Activated CD4-positive, CD25-positive, alpha-beta regulatory T cell (primary cell): ENCODE measurements at places on chromosomes 11 and 22.

DNA sequence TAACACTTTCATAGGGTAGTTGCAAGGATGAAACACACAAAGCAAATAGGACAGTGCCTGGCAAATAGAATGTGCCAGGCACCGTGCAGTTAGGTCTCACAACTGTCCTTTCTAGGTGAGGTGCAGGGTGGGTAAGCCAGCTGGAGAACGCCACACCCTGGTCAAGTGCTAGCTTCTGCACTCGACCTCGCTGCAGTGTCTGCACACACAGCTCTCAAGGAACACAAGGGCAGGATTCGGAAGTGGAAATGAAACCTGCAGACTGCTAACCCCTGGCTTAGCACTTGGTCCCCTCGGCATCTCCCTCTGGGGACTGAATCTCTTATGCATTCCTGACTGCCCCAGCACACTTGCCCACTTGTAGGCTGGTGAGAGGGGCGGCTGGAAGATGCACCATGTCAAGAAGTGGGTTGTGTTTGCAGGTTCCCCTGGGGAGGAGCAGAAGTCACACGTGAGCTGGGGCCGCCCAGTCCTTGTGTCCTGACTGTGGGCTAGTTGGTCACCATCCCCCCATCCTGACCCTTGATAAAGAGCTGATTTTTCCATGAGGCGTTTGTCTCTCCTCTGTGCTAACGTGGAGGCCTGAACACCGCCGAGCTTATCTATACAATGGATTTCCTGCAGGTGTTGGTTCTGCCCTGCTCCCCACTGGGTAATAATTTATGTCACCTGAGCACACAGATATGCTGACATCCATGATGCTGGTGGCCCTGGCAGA lies 89.0 kb downstream of the MICAL2 start:
- DNase-seq, result no peak

DNA sequence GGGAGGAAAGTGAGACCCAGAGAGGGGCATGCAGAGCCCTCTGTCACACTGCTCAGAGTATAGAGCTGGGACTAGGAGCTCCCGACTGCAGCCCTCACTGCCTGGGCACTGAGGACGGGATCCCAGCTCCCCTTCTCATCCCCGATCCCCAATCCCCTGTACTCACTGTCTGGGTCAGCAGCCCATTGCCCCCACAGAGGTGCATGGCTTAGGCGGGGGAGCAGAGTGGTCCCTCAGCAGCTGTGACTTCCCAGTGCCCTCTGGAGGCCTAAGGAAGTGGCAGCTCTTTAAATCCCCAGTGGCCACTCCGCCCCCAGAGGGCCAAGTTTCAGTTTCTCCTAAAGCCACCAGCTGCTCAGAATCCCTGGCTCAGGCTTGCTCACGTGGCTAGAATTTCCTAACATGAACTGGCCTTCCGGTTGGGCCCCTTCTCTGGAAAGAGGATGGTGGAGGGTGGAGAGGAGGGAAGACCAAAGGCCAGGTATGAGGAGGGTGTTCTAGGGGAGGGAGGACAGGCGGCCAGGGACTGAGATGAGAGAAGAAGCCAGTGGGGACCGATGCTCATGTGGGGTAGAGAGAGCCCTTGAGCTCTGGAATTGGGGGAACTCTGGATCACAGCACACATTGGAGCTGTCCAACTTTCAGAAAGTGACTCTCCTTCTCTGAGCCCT lies at the start of gene BATF2:
TSS of gene BATF2 (minus strand) at position 262 of the 671 bp plus-strand sequence. CDS start at position 205, 57 bp downstream.
- DNase-seq, result no peak

DNA sequence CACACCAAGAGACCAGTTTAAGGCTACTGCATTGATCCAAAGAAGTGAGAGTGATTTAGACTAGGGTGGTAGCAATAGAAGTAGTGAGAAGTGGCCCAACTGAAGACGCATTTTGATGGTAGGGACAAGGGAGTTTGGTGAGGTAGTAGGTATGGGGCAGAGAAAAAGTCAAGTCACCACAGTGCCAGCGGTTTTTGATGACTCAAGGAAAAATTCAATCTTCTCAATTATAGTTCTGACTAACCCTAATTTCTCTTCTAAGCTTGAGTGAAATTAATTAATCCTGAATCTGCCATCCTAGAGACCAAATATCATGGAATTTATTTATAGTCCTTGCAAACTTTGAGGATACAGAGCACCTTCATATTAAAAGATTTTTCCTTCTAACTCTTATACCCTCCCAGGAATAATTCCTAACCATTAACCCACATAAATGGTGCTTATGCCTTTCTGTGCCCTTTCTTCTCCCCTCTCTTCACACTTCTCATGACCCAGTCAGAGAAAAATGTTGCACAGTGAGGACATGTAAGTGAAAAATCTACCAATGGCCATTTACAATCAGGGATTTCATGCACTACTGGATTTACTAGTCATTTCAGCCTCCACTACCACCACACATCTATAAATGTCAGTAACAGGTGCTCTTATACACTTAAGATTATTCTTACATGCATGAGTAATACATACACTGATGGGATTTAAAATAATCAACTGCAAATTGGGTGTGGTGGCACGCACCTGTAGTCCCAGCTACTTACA lies 45.9 kb upstream of the ARHGAP32 start:
- no peak for DNase-seq

DNA sequence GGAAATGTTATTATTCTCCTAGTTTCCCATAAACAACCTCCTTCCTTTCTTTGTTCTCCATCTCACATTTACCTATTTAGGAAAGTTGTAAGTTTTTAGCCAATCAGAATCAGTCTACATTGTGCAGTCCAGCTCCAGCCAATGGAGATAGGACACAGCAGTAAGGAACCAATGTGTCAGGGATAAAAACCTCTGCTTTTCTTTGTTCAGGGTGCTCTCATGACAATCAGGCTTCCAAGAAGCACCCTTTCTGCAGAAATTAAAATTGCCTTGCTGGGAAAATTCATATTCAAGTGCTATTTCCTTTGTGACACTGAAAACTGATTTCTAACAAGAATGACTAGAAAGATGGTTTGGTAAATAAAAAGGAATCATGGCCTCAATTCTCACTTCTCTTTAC lies 14.6 kb downstream of the SCGB2A1 start:
- no peak for DNase-seq

- DNase-seq, result no peak
These were observed 4.6 kb downstream of the WT1 start for GRCh38 chr11:32430568-32431381.

DNA sequence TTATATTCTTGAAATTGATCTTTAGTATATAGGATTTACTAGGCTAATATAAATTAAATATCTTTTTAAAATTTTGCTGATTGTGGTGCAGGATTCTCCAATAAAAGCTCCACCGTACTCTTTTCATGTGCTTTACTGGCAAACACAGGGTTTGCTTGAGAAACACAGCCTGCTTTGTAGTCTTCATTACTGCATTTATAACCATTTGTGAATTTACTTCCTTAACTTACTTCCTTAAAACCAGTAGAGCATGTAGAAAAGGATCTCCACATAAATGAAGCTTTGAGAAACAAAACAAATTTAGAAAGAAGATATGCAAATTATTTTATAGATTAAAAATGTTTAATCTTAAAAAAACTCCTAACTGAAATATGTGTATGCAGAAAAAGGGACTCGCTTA lies 28.8 kb downstream of the SWAP70 start:
- DNase-seq, result no peak

GRCh38 chr22:45321827-45322226 lies 12.1 kb downstream of the FAM118A start:
- no peak for DNase-seq

- DNase-seq, result no peak
These were observed 50.8 kb downstream of the FLRT1 start for GRCh38 chr11:64086258-64087123.

DNA sequence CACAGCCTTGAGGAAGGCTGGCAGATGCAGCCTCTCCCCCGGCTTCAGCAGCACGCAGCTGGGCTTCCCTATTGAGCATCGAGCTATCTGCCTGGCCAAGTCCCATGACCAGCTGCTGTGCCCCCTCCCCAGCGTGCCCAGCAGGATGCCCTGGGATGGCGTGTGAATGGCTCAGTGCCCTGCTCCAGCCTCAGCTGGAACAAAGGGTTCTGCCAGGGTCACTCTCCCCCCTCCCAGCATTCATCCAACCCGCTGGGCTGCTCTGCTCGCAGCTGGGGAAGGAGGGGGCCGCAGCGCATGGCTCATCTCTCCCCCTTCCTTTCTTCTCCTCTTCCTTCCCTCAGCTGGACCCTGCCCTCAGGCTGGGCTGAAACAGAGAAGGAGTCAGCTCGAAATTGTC lies 14.5 kb downstream of the LRP4 start:
- no peak for DNase-seq
